ENCODE measurements at places on chromosomes 4 and X. TPM values are rescaled to one million over a fixed set of nuclear protein-coding genes. Genes with fewer than 3 reads are reported as not detected.

The PTPN13 gene
- 0.20 TPM for total RNA-seq

The SLC10A6 gene
- total RNA-seq = not detected

The SLC39A8 gene
- total RNA-seq = 18.0 TPM

The CT45A5 gene
- total RNA-seq = not detected

The IL1RAPL2 gene
- not detected for total RNA-seq

The CT47A7 gene
- total RNA-seq = not detected

The RAP1GDS1 gene
- 60.0 TPM for total RNA-seq

The NR3C2 gene
- 6.3 TPM for total RNA-seq

The VCX3A gene
- total RNA-seq = not detected

The BEX5 gene
- 2.5 TPM for total RNA-seq

The TRIM75 gene
- total RNA-seq = not detected

The RPL10 gene
- total RNA-seq = 2,456 TPM

The ARHGEF38 gene
- total RNA-seq = not detected

The TLR10 gene
- 0.59 TPM for total RNA-seq

The CNKSR2 gene
- 1.8 TPM for total RNA-seq

The AREG gene
- 47.2 TPM for total RNA-seq

The DGAT2L6 gene
- total RNA-seq = not detected

The ARX gene
- not detected for total RNA-seq

The SLC10A4 gene
- total RNA-seq = not detected

The NPNT gene
- total RNA-seq = not detected

The DCLK2 gene
- not detected for total RNA-seq

The ADGRA3 gene
- total RNA-seq = 15.8 TPM

The TFDP3 gene
- total RNA-seq = not detected

The GABRE gene
- total RNA-seq = not detected

The CC2D2A gene
- 0.78 TPM for total RNA-seq

The AVPR2 gene
- total RNA-seq = not detected

The UBE2D3 gene
- 624 TPM for total RNA-seq

The RBM47 gene
- 3.9 TPM for total RNA-seq

The BMP3 gene
- total RNA-seq = not detected

The SLC26A1 gene
- total RNA-seq = 0.80 TPM

The GPR78 gene
- not detected for total RNA-seq

The SLITRK2 gene
- total RNA-seq = not detected

The SFRP2 gene
- not detected for total RNA-seq

The SERTM2 gene
- not detected for total RNA-seq

The BBS12 gene
- 1.9 TPM for total RNA-seq

The ODAPH gene
- not detected for total RNA-seq

The ITM2A gene
- total RNA-seq = 72.5 TPM

The TKTL2 gene
- total RNA-seq = not detected

The MAGEE2 gene
- total RNA-seq = not detected

The DSPP gene
- not detected for total RNA-seq

The ENAM gene
- total RNA-seq = not detected

The FAT4 gene
- total RNA-seq = 4.5 TPM

The HTN1 gene
- total RNA-seq = not detected

The SLC9B1 gene
- 2.5 TPM for total RNA-seq

The CYP4V2 gene
- 27.9 TPM for total RNA-seq

The ATP2B3 gene
- not detected for total RNA-seq

The SPANXB1 gene
- total RNA-seq = not detected

The BCOR gene
- total RNA-seq = 29.2 TPM

The XKRX gene
- 0.20 TPM for total RNA-seq

The PTTG2 gene
- total RNA-seq = 1.5 TPM

The ATP1B4 gene
- total RNA-seq = not detected

The MAOB gene
- total RNA-seq = 0.26 TPM

The P2RY4 gene
- total RNA-seq = 0.61 TPM

The ESX1 gene
- total RNA-seq = not detected

The F8A2 gene
- total RNA-seq = not detected

The TBX22 gene
- not detected for total RNA-seq

The TLL1 gene
- not detected for total RNA-seq
